ENCODE measurements at places on chromosomes 6 and 20.

DNA sequence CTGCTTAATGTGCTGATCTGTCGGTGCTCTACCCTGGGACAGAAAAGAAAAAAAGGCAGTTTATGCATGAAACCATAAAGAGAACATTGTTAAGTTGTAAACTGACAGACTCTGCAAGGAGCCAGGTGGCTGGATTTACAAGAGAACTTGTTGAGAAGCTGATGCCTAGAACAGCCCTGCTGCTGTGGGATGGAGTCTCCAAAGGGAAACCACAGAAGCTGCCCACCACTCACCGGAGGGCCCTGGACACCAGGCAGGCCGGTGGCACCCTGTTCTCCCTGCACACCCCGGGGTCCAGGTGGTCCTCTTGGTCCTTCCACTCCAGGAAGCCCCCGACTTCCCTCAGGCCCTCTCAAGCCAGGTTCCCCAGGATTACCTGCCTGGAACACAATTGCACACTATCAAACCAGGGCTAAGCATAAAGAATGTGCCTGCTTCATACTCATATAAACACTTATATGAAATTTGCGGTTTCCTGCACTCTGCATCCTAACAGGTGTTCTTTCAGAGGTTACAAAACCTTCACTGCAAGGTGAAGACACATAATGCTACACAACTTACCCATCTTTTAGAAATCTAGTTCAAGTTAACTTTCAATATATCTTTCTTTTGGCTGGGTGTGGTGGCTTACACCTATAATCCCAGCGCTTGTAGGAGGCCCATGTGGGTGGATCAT is 68.2 kb downstream of the COL9A1 start:
- no peak for DNase-seq

DNA sequence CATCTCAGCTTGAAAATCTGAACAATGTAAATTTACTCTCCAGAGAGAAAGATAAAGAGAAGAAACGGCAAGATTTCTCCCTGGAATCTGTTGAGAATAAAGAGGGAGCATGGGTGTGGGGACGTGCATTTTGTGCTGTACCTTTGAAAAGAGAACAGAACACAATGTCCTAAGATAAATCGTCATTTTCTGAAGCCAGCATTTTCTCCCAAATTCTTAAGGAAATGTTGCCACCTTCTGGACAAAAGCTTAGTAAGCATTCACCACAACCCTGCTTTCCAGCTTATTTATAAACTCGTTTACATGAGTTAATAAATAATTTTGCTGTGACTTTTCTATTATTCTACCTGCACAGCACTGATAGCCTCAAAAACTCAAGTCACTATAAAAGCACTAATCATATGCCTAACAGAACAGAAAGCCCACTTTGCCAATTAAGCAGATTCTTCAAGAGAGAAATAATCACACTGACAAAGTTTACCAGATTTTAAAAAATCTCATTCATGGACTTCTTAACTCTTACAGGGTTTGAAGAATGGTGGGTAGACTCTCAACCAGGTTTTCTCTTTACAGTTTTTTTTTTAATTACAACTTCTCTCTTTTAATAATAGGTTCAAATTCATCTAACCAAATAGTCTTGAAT is 155.8 kb downstream of the MBOAT1 start:
- DNase-seq = no peak

- no peak for DNase-seq
Measured at GRCh38 chr20:57408536-57409233, 17.5 kb downstream of the RBM38 start.

- DNase-seq = no peak
Measured at GRCh38 chr6:42441697-42442081, 10.0 kb downstream of the TRERF1 start.

DNA sequence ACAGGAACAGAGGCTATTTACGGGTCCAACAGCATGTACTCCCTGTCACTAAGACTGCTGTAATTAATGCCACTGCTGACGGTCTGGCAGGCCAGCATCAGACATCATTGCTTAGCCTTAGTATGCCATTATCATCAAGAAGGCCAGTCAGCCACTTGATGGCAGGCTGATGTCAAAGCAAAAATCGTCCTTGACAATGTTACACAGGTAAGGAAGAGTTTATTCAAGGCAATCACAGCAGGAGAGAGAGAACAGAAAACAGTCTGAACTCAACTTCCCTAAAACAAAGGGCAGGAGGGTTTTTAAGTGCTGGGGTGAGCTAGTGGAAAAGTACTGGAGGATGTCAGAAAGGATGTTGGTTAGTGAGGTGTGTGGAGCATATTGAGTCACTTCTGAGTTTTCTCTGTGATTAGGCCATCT is 25.1 kb downstream of the FKBP1C start:
- no peak for DNase-seq

GRCh38 chr20:53020834-53021233 is 48.7 kb downstream of the TSHZ2 start:
- no peak for DNase-seq

DNA sequence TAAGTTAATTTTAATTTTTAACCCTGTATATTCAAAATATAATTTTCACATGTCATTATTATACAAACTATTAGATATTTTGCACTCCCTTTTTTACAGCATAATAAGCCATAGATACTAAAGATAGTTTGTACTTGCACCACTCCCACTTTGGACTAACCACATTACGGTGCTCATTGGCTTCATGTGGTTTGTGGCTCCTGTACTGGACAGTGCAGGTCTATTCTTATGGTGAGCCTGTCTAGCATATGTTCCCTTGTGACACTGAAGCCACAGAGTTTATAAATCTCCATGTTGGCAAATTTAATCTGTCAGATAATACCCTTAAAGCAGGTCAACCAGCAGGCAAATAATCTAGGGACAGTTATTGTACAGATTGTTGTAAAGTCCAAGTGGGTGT is 354.4 kb upstream of the KCNQ5 start:
- DNase-seq = no peak

- DNase-seq = peak; percentile 94
Measured at GRCh38 chr6:170554013-170554795, at the start of gene TBP. TSS of gene TBP (plus strand) at chr6:170554369. CDS start at chr6:170557030, 2,661 bp downstream.

- no peak for DNase-seq
Measured at GRCh38 chr6:156189714-156190113, 587.5 kb upstream of the ARID1B start.

- DNase-seq = no peak
Measured at GRCh38 chr6:122589115-122589514, 21.1 kb upstream of the PKIB start.

DNA sequence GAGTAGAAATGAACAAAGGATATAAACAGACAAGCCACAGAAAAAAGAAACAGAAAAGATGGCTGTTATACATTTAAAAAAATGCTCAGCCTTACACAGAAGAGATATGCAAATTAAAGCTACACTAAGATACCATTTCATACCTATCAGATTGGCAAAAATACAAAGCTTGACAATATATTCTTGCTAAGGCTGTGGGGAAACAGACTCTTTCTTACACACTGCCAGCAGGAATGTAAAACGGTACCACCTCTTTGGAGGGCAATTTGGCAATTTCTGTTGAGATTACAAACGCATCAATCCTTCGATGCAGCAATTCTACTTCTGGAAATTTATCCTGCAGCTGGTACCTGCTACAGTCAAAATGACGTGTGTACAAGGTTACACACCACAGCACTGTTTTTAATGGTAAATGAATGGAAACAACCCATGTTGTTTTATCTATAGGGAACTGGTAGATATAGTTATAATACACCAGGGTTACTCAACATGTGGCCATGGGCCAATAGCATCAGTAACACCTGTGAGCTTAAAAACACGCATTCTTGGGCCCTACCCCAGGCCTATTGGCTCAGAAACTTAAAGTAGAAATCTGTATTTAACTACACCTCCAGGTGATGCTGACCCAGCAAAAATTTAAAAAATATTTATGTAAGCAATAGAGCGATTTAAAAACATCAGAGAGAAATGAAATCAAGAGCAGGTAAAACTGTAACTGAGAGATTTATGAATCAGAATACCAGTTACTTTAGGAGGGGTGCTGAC is 53.3 kb downstream of the TRAM2 start:
- DNase-seq = no peak

- no peak for DNase-seq
Measured at GRCh38 chr20:824490-824889, 9.0 kb upstream of the FAM110A start.

GRCh38 chr6:157956171-157956730 is 25.4 kb upstream of the SYNJ2 start:
- no peak for DNase-seq

DNA sequence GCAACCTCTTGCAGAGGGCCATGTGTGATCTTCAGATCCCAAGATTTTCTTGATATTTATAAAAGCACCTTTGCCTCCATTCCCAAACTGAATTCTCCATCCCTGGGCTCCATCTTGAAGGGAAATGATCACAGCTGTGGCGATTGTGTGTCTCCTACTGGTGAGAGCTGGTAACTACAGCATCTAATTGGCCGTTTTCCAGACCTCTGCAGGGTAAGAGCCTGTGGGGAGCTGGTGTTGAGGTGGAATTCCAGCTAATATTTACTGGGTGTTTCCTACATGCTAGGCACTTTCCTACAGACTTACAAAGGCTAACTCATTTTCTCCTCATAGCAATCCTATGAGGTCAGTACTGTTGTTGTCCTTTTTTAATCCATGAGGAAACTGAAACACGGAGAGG is 59.2 kb upstream of the FNDC1 start:
- DNase-seq = no peak

GRCh38 chr6:160966493-160967229 is 24.9 kb upstream of the MAP3K4 start:
- no peak for DNase-seq

DNA sequence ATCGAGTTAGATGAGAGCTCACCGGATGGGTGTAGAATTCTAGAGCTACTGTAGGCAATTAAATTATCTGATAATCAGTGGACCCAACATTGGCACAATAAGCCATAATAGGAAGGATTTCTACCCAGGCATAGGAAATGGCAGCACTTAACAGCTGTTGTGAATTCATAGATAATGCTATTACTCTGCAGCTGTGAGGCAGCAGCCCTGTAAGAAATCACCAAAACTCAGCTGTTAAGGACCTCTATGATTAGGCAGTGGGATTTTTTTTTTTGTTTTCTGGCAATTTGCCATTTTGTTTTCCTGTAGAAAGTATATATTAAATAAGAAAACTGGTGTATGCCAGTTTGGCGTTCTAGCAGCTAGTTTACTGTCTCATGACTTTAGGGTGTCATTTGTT is 609.1 kb upstream of the SLC35B3 start:
- DNase-seq = no peak

- DNase-seq = no peak
Measured at GRCh38 chr6:160010067-160010466, 41.2 kb downstream of the IGF2R start.

DNA sequence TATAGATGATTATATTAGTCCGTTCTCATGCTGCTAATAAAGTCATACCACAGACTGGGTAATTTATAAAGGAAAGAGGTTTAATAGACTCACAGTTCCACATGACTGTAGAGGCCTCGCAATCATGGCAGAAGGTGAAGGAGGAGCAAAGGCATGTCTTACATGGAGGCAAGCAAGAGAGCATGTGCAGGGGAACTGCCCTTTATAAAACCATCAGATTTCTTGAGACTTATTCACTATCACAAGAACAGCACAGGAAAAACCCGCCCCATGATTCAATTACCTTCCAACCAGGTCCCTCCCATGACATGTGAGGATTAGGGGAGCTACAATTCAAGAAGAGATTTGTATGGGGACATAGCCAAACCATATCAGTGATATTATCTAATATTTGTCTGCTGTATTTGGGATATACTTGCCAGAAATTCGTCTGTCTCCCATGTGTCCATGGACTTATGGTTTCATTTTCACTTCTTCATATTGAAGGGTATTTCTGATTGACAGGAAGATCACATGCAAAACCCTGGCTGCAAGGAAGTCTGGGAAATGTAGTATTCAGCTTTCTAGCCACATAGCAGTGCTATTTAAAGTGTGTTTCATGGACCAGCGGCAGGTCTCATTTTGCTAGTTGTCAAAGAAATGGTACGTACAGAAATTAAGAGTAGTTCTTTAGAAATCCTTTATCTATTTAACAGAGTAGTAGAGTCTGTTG is 50.5 kb upstream of the PAK5 start:
- no peak for DNase-seq

DNA sequence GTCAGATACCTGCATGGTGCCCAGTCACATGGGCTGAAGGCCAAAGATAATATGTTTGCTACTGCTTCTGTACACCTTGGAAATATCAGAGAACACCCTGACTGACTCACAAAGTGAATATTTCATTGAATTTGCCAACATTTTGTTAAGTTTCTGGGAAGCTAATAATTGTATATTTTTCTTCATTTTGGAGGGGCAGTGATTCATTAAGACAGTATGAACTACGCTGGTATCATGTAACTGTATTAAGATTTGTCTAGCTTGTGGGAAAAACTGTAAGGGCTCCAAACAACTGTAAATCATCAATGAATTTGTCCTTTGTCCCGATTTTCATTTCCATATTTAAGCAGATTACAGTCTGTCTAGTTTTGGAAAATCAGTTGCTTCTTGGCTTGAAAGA is 102.3 kb upstream of the CCN2 start:
- DNase-seq = no peak

DNA sequence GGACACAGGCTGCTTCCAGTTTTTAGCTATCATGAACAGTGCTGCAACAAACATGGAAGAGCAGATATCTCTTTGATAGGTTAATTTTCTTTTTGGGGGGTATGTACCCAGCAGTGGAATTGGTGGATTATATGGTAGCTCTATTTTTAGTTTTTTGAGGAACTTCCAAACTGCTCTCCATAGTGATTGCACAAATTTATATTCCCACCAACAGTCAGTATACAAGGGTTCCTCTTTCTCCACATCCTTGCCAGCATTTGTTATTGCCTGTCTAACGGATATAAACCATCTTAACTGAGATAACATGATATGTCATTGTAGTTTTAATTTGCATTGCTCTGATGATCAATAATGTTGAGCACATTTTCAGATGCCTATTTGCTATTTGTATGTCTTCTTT is 237.6 kb downstream of the MMUT start:
- DNase-seq = no peak

DNA sequence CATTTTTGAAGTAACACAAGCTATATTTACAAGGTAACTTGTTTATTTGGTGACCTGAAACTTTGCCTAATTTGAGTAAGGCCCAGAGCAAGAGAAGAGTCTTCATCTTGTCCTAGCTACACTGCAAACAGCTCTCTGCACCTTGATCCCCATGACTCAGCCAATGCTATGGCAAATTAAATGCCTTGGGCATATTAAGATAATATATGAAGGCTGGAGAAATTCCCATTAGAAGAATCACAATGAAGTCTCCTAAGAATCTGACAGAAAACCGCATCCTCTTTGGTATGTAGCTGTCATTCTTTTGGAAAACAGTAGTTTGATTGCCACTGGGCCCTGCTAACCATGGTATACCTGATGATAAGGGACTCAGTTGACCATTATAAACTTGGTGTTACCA is 204.5 kb downstream of the UBE3D start:
- no peak for DNase-seq

GRCh38 chr6:158042245-158042798 is 60.7 kb downstream of the SYNJ2 start:
- DNase-seq = no peak

- no peak for DNase-seq
Measured at GRCh38 chr6:41704656-41705310, 30.6 kb downstream of the TFEB start.

DNA sequence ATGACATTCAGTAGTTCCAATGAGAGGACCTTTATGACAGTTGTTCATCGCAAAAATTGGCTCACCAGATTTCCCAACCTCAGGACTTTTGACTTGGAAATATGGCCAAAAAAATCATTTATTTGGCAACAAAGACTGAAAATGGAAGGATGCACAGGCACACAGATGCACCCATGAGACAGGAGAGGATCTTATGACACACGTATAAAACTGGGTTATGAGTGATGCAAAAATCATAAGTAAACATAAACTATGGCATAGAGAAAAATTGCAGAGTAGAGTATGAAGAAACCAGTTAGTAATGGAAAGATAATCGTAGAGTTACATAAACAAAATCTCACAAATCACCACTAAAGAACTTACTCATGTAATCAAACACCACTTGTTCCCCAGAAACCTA is 546.9 kb downstream of the ADGRB3 start:
- no peak for DNase-seq
